ENCODE measurements at places on chromosomes 3 and 15.

DNA sequence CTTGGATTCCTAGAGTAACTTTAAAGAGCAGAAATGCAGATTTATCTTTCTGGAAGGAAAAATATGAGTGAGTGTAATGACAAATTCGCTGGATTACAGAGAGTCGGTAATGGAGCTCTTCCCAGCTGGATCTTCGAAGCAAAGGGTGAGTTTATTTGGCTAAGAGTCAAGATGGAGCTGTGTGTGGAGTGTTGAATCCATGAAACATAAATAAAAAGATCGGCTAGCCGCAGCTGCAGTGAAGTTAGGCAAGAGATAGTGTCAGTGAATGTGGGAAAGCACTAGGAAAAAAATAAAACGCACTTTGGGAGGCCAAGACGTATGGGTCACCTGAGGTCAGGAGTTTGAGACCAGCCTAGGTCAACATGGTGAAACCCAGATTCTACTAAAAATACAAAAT lies 10.3 kb downstream of the NAALADL2 start:
- no peaks in the 10 kb centered on the region for H3K36me3 ChIP-seq
- H3K27me3 ChIP-seq = no peaks in the 10 kb centered on the region
- peak overlapping the region; percentile 39 for H3K4me3 ChIP-seq
- peak; percentile 95 for DNase-seq

GRCh38 chr3:194197981-194198695 lies 62.2 kb downstream of the HES1 start:
- H3K4me1 ChIP-seq = no peaks in the 10 kb centered on the region
- H3K27me3 ChIP-seq = peaks cover 12% of the 10 kb centered on the region
- DNase-seq = no peak

GRCh38 chr3:11532931-11533391 lies 110.8 kb downstream of the VGLL4 start:
- DNase-seq = peak; percentile 82
- H3K27me3 ChIP-seq = no peaks in the 10 kb centered on the region
- no peak overlapping the region for H3K4me3 ChIP-seq
- no peaks in the 10 kb centered on the region for H3K36me3 ChIP-seq

GRCh38 chr3:113897373-113897777 lies 50.4 kb upstream of the ZDHHC23 start:
- H3K4me1 ChIP-seq = no peaks in the 10 kb centered on the region
- peak overlapping the region; percentile 29 for H3K4me3 ChIP-seq
- H3K27me3 ChIP-seq = no peaks in the 10 kb centered on the region
- H3K36me3 ChIP-seq = no peaks in the 10 kb centered on the region
- no peak for DNase-seq

DNA sequence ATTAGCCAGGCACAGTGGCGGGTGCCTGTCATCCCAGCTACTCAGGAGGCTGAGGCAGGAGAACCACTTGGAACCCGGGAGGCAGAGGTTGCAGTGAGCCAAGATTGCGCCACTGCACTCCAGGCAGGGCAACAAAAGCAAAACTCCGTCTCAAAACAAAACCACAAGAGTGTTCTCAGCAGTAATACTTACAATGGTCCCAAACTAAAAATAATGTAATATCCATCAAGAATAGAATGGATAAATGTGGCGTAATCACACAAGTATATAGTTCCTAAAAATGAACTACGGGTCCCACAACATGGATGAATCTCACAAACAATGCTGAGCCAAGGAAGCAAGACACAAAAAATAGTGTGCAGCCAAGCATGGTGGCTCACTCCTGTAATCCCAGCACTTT lies 39.2 kb downstream of the STAG1 start:
- no peak overlapping the region for H3K4me3 ChIP-seq
- H3K27me3 ChIP-seq = no peaks in the 10 kb centered on the region
- H3K27ac ChIP-seq = no peak overlapping the region
- no peaks in the 10 kb centered on the region for H3K36me3 ChIP-seq
- no peak for DNase-seq

DNA sequence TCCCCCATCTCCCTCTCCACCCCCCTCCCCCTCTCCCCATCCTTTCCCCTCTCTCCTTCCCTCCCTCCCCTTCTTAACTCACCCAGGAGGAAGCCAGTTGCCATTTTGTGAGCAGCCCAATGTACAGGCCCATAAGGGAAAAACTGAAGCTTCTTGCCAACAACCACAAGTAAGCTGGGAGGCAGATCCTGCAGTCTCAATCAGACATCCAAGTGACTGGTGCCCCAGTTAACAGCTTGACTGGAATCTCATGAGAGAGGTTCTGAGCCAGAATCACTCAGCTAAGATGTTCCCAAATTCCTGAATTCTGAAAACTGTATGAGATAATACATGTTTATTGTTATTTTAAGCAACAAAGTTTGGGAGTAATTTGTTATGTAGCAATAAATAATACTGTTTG lies 90.7 kb downstream of the C3orf70 start:
- no peaks in the 10 kb centered on the region for H3K27me3 ChIP-seq
- no peak for DNase-seq
- H3K27ac ChIP-seq = no peak overlapping the region

Data from fibroblast of lung (primary cell).